ENCODE measurements at places on chromosomes 7 and 10.

GRCh38 chr7:3455806-3456595 is 154.9 kb downstream of the SDK1 start:
- no peak for DNase-seq

DNA sequence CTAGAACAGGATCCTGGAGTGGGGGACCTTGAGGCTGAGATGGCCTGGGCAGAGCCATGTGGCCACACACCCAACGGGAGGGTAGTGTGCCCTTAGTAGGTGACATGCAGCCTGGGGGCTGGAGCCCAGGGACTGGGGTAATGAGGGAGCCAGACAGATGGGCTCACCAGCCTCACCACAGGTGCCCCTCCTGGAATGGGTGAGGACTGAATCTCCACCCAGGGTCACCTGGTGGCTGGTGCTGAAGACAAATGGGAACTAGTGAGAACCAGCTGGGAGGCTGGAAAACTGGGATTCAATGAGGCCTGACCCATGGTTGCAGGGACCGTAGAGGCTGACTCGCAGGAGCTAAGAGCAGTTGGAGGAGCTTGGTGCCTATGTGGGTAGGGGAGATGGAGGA is 6.1 kb downstream of the ZP3 start:
- no peak for DNase-seq

- no peak for DNase-seq
These were observed 11.5 kb upstream of the GATA3 start for GRCh38 chr10:8042721-8043568.

GRCh38 chr10:129057856-129058663 is 409.0 kb upstream of the MGMT start:
- DNase-seq: no peak

GRCh38 chr10:71780719-71781118 is 7.4 kb upstream of the VSIR start:
- DNase-seq: no peak

- no peak for DNase-seq
These were observed 11.6 kb upstream of the ORAI2 start for GRCh38 chr7:102421706-102422240.

DNA sequence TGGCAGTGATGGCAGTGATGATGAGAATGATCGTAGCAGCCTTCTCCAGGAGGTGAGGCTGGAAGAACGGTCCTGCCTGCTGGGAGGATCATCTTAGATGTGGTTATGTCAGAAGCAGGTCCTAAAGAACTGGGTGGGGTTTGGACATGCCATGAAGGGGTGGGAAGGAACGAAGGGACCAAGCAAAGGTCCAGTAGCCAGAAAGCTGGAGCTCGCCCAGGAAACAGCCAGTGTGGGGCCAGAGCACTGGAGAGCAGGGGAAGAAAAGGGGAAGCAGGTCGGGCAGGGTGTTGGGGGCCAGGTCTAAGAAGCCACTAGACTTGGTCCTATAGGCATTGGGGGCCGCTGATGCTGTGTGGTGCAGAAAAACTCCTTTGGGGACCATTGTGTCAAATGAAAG is 127.4 kb downstream of the RGS10 start:
- no peak for DNase-seq

DNA sequence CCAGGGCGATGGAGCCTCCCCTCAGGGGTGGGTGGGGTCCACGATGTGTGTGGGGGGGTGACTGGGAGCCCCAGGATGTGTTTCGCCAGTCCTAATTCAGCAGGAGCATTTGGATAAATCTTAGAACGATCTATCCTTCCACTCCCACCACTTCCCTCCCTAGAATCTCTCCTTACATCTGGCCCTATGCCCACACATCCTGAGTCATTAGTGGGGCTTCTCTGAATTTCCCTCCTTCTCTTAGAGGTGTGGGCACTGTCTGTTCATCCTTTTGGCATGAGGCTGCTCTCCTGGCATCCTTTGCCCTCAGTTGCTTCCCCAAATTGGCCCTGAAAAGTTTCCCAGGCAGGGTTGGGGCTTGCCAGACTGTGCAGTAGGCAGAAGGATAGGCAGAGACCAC is 1.6 kb downstream of the GHRHR start:
- DNase-seq: no peak

- no peak for DNase-seq
These were observed 32.2 kb downstream of the PLXNA4 start for GRCh38 chr7:132544025-132544424.

DNA sequence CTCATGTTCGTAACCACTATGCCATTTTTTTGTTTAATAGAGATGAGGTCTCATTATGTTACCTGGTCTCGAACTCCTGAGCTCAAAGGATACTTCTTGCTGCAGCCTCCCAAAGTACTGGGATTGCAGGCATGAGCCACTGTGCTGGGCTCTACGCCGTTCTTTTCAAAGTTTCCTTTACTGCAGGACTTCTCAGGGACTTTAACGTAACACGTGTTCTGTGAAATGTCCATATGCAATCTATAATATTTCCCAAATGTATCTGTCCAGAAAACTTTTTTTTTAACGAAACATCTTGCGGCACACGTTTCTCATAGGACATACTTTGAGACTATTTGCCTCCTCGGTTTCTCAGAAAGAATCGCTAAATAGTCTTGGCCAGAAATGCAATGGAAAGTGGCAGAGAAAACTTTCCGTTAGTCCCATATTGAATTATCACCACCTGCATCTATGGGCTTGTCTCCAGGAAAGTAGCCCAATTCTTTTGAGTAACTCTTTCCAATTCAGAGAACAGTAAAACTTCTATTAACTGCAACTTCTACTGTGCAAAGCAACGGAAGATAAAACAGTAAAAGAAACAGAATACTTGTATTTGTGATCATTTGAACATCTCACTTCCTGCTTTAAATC is 96.3 kb downstream of the ELMO1 start:
- DNase-seq: no peak

- DNase-seq: no peak
These were observed 16.8 kb downstream of the CPEB3 start for GRCh38 chr10:92274071-92274470.

DNA sequence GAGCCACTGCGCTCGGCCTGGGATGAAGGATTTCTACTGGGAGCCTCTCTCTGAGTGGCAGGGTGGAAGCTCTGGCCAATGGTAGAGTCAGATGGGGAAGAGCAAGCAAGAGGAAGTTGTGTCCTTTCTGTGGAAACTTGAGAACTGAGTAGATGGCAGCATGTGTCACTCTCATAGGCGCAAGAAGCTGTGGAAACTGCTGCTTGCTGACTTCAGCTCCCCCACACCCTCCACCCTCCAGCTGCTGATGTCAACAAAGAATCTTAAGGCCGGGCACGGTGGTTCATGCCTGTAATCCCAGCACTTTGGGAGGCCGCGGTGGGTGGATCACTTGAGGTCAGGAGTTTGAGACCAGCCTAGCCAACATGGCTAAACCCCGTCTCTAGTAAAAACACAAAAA is 39.8 kb upstream of the SRGN start:
- DNase-seq: no peak

DNA sequence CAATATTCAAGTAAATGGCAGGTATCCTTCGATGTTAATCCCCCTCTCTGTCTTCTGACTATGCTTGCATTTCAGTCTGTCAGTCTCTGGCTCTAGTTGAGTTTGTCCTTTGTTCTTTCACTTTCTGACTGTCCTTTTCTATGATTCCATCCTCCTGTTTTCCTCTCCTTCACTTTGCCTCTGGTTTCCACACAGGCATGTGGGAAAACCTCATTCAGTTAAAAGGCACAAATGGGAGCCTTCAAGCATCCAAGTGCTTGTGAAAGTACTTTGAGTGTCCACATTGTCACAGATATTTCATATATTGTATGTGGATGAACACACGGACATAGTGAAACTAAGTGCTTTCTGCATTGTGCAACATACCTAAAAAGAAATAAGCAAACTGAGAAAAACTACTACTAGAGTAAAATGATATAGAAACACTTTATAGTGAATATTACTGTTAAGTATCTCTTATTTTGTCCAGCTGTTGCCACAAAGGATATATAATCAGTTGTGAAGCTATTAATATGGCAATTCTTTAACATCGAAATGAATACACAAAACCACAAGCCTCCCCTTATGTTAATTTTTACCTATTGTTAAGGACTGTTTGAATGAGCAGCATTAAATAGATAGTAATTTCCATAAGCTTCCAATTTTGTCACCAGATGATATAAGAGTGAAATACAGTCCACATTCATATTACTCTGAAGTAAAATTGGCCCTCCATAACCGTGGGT is 71.7 kb downstream of the NRBF2 start:
- DNase-seq: no peak

- no peak for DNase-seq
These were observed 51.8 kb downstream of the TACC2 start for GRCh38 chr10:122040786-122041185.

DNA sequence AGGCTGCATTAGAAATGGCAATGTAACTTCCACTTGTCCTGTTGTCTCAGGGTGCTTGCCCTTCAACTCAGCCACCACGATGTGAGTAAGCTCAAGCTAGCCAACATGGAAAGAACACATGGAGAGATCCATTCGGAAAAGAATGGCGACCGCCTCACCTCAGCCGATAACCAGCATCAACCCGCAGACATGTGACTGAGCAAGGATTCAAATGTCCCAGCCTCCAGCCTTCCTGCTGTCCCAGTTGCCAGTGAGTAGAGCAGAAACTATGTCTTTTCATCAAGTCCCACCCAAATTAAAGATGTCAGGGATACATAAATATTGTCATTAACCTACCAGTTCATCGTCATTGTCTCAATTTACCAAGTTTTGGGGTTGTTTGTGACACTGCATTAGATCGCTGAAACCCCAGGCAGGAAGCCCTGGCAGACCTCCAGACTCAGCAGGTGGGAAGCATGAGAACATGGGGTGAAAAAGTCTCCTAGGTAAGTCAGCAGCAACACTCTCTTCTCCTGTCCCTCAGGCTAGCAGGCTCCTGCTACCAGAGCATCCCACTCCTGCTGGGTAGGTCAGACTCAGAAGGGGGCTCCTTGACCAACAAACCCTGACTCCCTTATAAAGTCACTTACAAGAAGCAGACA is 67.0 kb downstream of the OSBPL3 start:
- no peak for DNase-seq

DNA sequence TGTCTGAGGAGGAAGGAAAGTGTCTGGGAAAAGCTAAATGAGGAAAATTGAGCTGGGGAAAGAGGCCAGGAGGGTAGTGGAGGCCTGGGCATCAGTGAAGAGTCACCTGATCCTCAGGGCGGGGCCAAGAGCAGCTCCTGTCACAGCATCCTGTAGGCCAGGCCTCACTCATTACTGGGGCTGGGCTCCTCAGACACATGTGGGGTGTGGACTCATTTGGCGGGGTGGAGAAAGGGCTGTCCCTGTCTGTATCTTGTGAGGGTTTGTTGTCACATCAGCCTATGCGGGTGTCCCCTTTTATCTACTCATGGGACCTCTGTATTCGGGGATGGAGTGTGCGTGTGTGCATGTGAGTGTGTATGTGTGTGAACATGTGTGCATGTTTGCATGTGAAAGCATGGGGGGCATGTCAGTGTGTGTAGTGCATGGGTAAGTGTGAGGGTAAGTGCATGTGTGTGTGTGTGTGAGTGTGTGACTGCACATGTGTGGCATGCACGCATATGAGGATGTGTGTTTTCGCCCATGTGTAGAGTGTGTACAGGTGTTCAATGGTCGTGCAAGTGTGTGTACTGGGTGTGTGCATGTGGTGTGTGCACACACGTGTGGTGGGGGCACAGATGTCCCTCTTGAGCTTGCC is 67.8 kb downstream of the RAMP3 start:
- no peak for DNase-seq

DNA sequence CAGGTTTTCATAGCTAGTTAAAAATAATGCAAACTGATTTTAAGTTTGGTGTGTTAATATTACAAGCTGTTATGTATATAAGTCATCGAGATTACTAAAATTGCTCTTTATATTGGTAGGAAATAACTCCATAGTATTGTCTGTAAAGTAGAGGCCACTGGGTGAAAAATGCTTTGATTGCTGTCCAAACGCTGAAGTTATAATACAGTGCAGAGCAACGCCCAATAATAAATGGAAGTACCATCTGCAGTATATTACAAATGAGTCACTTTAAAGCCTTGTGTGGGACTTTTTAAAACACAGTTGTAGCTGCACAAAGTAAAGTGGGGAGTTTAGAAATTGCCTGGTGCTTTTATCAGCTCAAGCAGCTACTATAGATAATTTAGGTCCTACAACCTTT is 196.1 kb downstream of the NXPH1 start:
- DNase-seq: no peak

DNA sequence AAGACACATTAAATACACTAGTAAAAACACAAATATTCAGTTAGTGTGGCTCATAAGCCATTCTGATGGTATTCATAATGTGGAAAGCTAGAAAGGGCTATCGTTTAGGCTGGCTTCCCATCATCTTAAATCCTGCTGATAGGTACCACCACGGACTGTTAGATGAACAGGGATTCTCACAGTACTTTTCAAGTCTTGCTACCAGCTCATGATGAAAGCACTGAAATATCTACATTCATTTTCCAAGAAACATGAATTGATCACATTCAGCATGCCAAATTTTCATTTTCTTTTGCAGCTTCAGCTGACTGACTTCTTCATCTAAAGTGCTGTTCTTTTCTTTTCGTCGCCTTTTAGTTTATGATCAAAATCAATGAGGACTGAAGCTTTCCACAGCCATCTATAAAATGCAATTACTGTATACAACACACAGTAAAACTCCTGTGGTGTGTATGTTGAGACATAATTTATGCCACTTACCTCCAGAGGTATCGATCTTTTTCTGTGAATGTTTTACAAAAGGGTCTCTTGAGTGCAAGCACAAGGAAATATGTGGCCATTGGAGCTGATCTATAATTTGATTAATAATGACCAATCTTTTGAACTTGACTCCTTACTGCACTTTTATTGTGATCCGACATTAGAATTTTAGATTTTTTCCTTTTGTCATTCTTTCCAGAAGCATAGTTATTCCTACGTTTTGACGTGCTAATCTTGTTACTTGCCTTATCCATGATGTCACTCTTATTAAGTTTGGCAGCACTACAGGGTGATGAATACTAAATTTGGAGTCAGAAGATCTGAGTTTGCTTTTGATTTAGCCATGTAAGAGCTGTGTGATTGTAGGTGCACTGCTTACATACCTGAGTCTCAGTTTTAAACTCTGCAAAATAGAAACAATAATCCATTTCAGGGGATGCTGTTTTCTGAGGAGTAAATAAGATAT is 58.4 kb downstream of the NXPH1 start:
- no peak for DNase-seq

Measured in hypothalamus (tissue), 51 donors.